ENCODE measurements at places on chromosomes 5 and 9.
A peak's percentile ranks its signal among the peaks of the same experiment; 100 is the strongest.

DNA sequence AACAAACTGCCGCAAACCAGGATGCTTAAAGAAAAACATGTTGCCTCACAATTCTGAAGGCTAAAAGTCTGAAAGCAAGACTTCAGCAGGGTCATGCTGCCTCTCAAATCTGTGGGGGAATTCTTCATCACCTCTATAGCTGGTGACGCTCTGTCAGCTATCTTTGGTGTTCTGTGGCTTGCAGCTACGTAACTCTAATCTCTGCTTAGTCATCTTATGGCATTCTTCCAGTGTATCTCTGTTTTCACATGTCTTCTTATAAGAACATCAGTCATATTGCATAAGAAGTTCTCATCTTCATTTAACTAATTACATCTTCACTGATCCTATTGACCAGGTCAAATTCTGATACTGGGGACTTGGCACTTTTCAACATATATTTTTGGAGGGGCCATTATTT lies 243.0 kb downstream of the CDH10 start:
- DNase-seq = peak; percentile 50

GRCh38 chr5:123170816-123171215 lies 81.8 kb downstream of the PRDM6 start:
- no peak for DNase-seq

DNA sequence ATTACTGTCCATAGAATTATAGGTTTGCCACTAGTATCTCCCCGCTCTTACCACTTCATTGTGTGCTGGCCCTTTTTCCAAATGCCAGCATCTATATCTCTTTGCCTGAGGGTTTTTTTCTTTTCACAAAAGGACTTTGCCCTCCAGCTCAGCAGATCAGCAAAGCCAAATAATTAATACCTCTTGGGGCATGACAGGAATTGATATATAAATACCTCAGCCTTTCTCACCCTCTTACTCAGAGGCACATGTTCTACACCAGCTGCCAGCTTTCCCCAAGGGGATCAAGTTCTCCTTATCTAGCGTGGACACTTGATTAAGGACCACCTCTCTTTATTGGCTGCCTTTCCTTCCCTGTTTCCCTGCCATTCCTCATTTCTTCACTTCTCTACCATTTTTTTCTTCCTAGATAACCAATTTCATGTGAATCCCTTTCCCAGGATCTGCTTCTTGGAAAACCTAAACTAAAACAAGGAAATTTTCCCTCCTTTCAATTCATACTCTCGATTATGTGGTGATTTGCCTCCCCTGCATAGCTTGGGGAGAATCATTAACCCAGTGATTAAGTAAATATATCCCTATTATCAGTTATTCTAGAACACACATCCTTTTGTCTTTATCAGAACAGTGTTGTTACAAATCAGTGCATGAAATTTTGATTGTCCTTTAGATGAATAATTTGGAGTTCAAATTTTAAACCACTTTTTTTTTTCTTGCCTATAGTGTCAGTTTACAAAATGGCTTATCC lies 6.9 kb upstream of the NUDT12 start:
- DNase-seq = peak; percentile 20

DNA sequence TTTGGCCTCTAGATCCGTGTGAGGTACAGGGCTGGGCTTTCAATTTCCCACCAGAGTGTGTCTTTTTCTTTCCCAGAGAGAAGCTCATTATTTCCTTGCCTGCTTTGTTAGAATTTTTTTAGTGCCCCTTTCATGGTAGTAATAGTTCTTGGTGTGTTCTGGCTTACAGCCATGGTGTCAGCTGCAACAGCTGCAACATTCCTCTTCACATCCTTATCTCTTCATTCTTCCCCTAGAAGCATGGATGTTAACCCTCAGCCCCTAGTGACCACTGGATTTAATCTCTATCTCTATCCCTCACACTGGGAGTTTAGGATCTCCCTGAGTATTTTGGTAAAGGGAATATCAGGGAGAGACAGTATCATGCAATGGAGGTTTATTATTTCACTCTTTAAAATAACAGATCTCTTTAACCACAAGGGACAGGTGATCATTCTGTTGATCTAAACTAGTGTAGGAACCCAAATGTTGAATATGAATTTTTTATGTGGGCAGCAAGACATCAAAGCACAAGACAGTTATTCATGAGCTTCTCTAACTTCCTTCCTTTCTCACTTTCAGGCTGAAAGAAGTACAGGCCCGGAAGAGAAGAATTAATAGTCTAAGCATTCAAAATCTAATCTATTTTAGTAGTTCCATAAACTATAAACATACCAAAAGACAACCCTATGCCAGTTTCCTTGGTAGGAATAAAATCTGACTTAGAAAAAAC lies 160.2 kb downstream of the FAM170A start:
- no peak for DNase-seq

DNA sequence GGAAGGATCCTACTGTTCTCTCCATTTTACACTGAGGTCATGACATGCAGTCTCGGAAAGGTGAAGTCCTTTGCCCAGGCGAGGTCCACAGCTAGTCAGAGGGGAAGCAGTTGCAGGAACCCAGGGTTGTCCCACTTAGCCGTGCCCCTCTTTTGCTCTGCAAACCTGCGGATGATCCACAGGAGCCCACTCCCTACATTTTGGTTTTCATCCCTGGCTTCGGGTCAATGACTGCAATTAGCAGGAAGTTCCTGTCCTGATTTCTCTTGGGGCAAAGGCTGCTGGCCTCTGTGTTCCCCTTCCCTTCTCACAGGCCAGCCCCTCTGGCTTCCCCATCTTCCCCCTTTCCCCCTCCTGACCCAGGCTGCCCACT lies 1.3 kb downstream of the SLC2A8 start:
- no peak for DNase-seq

DNA sequence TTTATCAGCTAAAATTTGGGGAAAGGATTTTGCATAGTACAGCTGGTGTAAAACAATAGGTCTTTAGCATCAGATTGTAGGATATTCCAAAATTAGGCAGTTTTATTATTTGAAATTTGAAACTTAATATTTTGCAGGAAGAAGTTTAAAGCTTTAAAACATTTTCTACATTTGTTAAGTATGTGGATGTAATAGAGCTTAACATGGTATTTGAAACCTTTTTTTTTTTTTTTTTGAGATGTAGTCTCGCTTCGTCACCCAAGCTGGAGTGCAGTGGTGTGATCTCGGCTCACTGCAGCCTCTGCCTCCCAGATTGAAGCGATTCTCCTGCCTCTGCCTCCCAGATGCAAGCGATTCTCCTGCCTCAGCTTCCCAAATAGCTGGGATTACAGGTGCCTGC lies 2.9 kb downstream of the DENND4C start:
- no peak for DNase-seq

DNA sequence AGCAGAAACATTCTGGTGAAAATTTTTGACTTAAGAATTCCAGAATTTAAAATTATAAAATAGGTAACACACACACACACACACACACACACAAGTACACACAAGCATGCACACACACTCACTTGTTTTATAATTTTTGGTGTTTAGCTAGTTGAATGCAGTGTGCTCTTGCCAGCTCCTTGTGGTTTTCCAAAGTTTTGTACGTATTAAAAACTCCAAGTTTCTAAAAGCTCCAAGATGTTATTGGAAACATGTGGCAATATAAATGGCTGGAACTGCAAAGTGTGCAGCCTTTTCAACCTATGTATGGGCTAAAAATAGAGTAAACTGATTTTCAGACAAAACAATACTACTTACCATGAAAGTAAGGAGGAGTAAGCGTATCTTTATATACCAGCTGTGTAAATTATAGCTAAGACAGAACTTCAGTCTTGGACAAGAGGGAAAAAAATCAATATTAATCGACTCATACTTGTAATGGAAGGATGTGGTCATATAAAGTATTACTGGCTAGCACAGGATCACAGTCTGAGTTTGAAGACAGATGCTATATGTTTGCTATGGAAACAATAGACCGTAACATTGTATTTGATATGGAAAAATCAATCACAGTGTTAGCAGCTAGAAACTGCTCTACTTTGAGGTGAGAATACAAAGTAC lies 727.1 kb upstream of the GRAMD2B start:
- DNase-seq = peak; percentile 28

- peak; percentile 97 for DNase-seq
Observed at GRCh38 chr5:111680737-111681413, 76.1 kb downstream of the NREP start.

DNA sequence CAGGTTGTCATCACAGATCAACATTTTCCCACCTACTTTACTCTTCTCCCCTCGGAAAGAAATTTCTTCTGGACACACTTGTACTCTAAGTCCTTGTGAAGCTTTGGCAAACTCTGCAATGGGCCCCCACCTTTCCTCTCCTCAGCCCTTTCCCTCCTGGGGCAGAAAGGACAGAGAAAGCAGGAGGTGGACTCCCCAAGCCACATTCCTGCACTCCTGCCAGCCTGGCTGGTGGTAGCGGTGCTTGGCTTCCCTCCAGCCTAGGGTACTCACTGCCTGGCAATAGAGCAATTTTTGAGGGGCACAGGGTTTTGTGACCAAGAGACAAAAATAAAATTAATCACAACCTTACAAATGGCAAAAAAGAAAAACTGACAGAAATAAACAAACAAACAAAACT lies 451.4 kb downstream of the ZSWIM6 start:
- DNase-seq = no peak

GRCh38 chr9:127611603-127611898 lies 526 bp upstream of the STXBP1 start:
- DNase-seq = no peak

GRCh38 chr5:170865622-170866021 lies 3.8 kb downstream of the RANBP17 start:
- no peak for DNase-seq

GRCh38 chr5:14241141-14241540 lies 98.0 kb downstream of the TRIO start:
- DNase-seq = no peak

DNA sequence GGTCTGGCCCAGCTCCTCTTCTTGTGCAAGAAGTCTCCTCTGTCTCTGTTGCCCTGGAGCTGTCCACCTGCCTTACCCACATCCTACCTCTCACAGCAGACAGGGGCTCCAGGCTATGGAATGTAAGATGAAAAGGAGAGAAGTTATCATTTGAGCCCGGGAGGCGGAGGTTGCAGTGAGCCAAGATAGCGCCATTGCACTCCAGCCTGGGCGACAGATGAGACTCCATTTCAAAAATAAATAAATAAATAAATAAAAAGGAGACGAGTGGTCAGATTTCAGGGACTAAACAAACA lies 37.5 kb upstream of the DENND4C start:
- DNase-seq = no peak

DNA sequence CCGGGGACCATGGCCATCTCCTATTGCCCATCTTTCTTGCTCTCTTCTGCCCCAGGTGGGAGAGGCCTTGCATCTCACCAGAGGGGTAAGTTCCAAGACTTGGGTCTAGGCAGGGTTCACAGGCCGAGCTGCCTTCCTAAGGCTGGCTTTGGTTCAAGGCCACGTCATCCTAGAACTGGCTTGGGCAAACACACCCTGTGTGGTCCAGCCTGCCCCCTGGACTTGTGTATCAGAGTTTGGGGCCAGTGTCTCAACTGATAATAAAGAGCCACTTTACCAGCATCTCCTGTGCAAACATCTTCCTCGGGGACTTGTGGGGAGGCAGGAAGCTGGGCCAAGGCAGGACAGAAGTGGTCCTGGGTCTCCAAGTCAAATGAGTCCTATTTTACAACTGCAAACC lies 17.8 kb downstream of the BOD1 start:
- DNase-seq = no peak

DNA sequence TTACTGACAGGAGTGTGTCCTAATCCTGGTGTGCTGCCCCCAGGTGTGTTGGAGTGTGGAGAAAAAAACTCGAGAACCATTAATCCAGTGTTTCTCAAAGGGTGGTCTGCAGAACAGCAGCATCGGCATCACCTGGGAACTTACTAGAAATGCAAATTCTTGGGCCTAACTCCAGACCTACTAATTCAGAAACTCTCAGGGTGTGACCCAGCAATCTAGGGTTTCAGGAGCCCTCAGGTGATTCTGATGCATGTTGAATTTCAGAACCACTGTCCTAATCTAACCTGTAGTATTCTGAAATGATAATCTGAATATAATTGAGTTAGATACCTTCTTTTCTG lies 30.0 kb upstream of the IL6ST start:
- DNase-seq = no peak

DNA sequence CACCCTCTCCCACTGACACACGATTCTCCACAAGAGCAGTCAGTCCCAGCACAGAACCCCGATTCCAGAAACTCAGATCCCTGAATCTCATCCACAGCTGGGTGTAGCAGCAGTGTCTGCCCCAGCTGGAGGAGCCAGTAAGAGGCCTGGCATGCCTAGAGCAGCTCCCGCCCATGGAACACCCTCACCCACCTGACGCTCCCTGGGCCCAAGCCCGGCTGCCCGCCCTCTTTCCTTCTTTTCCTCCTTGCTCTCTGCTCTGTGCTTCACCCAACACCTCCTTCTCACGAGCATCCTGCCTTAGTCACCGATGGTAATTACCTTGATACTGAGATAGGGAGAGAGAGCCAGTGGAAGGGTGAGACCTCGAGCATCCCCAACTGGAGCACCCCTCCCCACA lies 8.7 kb downstream of the PCDH1 start:
- no peak for DNase-seq

- peak; percentile 89 for DNase-seq
Observed at GRCh38 chr9:75229605-75230332, 141.5 kb downstream of the OSTF1 start.

- DNase-seq = peak; percentile 74
Observed at GRCh38 chr5:34930462-34930844, 1.1 kb downstream of the DNAJC21 start.

DNA sequence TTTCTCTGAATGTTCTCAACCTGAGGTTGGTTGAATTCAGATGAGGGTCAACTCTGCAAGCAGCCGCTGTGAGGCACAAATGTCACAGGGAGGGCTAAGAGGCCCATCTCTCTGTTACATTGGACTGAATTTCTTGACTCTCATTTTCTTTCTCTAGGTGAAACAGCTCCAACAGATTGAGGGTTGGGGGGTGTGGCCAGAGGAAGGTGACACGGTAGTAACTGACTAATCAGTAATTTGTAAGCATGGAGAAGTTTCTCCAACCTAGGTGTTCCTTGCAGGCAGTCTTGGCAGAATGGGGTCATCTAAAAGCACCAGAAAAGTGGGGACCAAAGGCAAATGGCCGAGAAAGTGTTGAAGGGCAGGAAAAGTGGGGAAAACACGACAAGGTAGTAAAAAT lies 16.8 kb downstream of the CCT5 start:
- DNase-seq = peak; percentile 46

GRCh38 chr5:173642895-173643481 lies 26.5 kb upstream of the BOD1 start:
- DNase-seq = no peak

GRCh38 chr5:119439140-119439631 lies 13.1 kb upstream of the HSD17B4 start:
- no peak for DNase-seq

GRCh38 chr5:64971513-64971912 lies 202.8 kb downstream of the CWC27 start:
- no peak for DNase-seq

- no peak for DNase-seq
Observed at GRCh38 chr9:137278061-137278701, 655 bp downstream of the TOR4A start.

- DNase-seq = no peak
Observed at GRCh38 chr5:82422751-82423181, 144.6 kb upstream of the RPS23 start.

Data from PC-3 (cell line).